Left kidney (tissue), 8 donors: ENCODE measurements at places on chromosomes 4 and X. TPM values are rescaled to one million over a fixed set of nuclear protein-coding genes. Genes with fewer than 3 reads are reported as not detected.

DNA sequence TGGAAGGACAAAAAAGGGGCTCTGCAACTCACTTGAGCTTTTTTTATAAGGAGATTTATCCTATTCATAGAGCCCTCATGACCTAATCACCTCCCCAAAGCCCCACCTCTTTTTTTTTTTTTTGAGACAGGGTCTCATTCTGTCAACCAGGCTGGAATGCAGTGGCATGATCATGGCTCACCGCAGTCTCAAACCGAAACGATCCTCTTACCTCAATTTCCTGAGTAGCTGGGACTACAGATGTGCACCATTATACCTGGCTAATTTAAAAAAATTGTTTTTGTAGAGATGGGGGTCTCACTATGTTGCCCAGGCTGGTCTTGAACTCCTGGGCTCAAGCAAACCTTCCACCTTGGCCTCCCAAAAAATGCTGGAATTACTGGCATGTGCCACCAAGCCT, 61.6 kb upstream of the PDGFRA start:
- no peak for DNase-seq

Gene DSPP
- 0.03 TPM for polyA plus RNA-seq

GRCh38 chrX:43953218-43953617, 20.0 kb downstream of the NDP start:
- no peak for DNase-seq

DNA sequence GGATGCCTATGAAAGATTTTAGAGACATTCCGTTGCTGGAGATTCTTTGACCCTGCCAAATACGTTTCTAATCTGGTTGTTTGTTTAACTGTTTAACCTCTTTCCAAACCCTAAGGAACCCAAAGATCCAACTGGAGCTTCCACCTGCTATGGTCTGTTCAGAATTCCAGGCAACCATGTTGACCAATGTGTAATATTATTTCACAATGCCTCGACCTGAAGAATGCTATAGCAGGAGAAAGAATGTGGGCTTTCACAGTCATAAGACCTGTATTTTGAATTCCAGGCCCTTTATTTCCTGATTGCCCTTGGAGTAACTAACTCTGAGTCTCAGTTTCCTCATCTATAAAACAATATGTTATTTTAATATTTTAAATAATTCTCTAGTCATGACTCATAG, 90.8 kb downstream of the COL25A1 start:
- no peak for DNase-seq

- no peak for DNase-seq
These were observed 10.1 kb downstream of the BRWD3 start for GRCh38 chrX:80799584-80799983.

Gene HSD17B13
- polyA plus RNA-seq, result 0.71 TPM

Gene ODAPH
- polyA plus RNA-seq, result not detected

DNA sequence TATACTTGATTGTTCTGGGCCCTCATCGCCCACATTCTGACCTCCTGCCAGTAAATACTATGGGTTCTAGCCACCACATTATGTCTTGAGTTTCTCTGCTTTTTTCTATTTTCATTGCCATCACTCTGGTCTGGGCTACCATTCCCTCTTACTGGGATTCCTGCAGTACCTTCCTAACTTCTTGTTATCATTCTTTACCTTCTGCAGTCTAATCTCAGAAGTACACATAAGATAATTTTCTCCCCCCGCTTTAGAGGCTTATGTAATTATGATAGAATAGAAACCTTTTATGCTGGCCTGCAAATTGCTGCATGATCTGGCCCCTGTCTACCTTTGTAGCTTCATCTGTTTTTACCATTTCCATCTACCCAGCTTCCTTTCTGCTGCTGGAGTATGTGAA, 19.2 kb downstream of the STIM2 start:
- no peak for DNase-seq

Gene TENT5D
- polyA plus RNA-seq, result 0.12 TPM

DNA sequence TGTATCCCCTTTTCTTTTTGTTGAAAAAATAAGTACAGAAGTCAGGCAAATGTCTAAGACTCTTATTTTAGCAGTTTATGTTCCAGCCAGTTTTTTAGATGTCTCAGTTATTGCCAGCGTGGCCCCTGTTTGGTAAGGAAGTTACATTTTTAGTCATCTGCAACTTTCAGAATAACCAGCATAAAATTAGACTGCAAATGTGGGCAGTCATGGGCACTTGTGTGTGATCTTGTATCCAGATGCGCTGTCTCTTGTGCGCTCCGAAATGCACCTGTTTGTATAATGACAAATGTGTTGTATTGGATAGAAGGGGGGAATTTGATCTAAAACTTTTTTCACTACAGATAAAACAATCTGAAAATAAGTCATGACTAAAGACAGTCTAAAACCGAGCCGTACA, 44.3 kb upstream of the CLCN4 start:
- no peak for DNase-seq

DNA sequence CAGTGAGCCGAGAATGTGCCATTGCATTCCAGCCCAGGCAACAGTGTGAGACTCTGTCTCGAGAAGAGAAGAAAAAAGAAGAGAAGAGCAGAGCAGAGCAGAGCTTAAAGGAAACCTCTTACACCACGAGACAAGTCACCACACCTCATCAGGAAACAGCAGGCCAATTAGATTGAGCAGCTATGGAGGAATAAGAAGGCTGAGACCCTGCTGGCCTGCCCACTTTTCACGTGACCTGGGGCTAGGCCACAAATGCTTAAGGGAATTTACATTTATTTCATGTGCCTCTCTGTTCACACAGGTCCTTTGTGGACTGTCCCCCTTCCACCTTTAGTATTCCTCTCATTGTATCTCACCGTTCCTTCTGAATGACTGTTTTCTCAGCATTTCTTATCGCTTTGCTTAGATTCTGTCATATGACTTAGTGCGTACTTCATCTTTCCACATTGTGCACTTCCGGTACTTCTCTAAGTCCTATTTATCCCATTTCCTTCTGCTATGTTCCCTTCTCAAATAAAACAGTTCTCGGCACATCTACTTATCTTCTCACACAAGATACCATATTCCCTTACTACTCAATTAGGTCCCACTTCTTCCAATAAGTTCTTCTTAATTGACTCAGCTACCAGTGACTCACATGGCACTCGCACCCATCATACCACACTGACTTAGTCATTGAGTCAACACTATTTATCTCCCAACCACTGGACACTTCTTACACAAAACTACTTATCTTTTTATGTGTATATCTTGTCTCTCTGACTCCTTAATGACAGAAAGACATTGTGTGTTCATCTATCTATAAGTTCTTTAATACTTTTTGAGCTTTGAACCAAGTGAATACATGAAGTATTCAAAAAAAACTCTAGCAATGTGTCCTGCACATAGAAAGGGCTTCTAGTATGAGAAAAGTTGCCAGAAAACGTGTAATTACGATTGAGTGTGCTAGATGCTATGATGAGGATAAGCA, 11.0 kb downstream of the CUL4B start:
- no peak for DNase-seq

Gene EDA
- 7.0 TPM for polyA plus RNA-seq

DNA sequence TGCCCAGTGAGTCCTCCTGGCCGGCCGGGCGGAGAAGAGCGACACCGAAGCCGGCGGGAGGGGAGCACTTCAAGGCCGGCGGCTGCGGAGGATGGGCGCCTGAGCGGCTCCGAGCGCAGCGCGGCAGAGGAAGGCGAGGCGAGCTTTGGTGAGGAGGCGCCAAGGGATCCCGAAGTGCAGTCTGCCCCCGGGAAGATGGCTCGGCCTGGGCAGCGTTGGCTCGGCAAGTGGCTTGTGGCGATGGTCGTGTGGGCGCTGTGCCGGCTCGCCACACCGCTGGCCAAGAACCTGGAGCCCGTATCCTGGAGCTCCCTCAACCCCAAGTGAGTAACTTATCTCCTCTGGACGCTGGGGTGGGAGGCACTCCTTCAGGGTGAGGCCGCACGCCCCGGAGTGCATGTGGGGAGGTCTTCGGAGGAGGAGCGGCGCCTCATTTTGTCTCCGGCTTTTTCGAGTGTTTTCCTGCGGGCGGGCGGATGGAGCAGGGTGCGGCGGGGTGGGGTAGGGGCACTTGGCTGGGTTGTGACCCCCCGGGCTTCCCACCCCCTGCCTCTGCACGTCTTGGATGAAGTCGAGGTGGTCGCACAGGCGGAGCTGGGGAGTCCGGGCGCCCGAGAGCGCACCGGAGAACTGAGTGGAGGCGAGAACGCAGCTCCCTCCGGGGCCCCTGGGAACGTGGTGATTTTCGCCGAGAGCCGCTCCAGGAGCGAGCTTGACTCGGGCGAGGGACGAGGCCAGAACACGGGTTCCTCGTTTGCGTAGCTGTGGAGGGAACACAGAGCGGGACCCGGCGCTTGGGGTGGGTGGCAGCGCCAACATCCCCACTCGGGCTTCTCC, 979 bp downstream of the EFNB1 start:
- DNase-seq, result no peak

Gene P2RY4
- polyA plus RNA-seq, result 0.48 TPM

GRCh38 chr4:101418055-101418454, 70.7 kb upstream of the PPP3CA start:
- DNase-seq, result no peak
